ENCODE measurements at places on chromosomes 16 and 17. TPM values are rescaled to one million over a fixed set of nuclear protein-coding genes. Genes with fewer than 3 reads are reported as not detected.

The RANBP10 gene
- 9.8 TPM for total RNA-seq

The UMOD gene
- total RNA-seq: not detected

The MPP3 gene
- total RNA-seq: 1.3 TPM

The PRR35 gene
- total RNA-seq: not detected

The ADAD2 gene
- total RNA-seq: not detected

GRCh38 chr16:19102187-19102872, 11.4 kb upstream of the ITPRIPL2 start:
- H3K27ac ChIP-seq: no peak overlapping the region
- H3K4me1 ChIP-seq: no peaks in the 10 kb centered on the region
- no peak for DNase-seq
- H3K36me3 ChIP-seq: no peaks in the 10 kb centered on the region

DNA sequence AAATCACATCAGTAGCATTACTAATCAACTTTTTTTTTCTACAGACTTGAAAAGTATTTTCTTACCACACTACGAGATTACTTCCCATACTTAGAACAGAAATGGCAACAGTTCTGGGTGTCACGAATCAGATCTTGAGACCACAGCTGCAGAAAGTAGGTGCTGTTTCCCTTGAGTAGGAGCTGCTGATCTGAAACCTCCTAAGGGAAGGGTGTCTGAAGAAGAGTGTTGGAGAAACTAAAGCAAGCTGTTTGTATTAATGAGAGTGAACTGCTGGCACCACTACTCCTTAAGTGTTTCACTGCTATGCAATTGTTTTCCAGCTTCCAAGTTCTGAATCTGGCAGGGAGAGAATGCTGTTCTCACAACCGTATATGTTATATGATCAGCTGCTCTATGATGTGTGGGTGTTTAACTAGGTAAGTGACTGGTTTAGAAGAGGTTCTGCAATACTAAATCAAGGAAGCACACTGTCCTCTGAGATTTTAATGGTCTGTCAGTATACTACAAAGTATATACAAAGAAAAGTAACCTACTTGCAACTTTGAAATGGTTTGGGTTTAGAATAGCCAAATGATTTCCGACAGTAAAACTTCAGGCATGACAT, 3.3 kb downstream of the ZNF652 start:
- peaks cover 38% of the 10 kb centered on the region for H3K4me1 ChIP-seq
- DNase-seq: no peak
- H3K4me3 ChIP-seq: no peak overlapping the region
- no peak overlapping the region for H3K27ac ChIP-seq
- H3K27me3 ChIP-seq: no peaks in the 10 kb centered on the region
- no peaks in the 10 kb centered on the region for H3K36me3 ChIP-seq

- no peak overlapping the region for H3K27ac ChIP-seq
- no peak overlapping the region for H3K4me3 ChIP-seq
- H3K36me3 ChIP-seq: no peaks in the 10 kb centered on the region
- no peak for DNase-seq
- H3K4me1 ChIP-seq: peaks cover 3% of the 10 kb centered on the region
Observed at GRCh38 chr16:82639263-82639662, 12.5 kb downstream of the CDH13 start.

The SPATA32 gene
- total RNA-seq: not detected

The PRR15L gene
- 11.0 TPM for total RNA-seq

DNA sequence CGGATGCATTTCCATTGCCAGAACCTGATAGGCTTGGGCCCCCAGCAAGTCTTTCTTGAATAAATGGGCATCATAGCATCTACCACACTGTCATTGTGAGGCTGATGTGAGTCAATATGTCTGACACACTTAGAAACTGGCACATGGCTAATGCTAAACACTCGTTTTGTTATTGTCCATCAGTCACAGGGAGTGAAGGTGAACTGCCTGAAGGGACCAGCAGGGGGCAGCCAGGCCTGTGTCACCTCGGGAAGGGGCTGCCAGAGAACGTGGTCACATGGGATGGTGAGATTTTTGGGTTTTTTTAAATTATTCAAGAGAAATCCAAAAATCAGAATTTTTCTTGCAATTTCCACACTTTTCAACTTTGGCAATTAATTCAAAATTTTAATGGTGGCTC, 831 bp upstream of the RCVRN start:
- no peaks in the 10 kb centered on the region for H3K4me1 ChIP-seq
- DNase-seq: no peak
- no peak overlapping the region for H3K27ac ChIP-seq
- H3K27me3 ChIP-seq: no peaks in the 10 kb centered on the region
- no peak overlapping the region for H3K4me3 ChIP-seq
- no peaks in the 10 kb centered on the region for H3K36me3 ChIP-seq

- no peak overlapping the region for H3K27ac ChIP-seq
- H3K27me3 ChIP-seq: no peaks in the 10 kb centered on the region
- no peaks in the 10 kb centered on the region for H3K4me1 ChIP-seq
- DNase-seq: no peak
- H3K36me3 ChIP-seq: peaks cover 15% of the 10 kb centered on the region
Observed at GRCh38 chr17:68449021-68449739, 8.1 kb downstream of the WIPI1 start.

GRCh38 chr16:88383401-88384221, 852 bp downstream of the ZNF469 start:
- no peaks in the 10 kb centered on the region for H3K36me3 ChIP-seq
- H3K4me3 ChIP-seq: no peak overlapping the region
- H3K4me1 ChIP-seq: peaks cover 2% of the 10 kb centered on the region
- DNase-seq: no peak

- DNase-seq: no peak
- peaks cover 15% of the 10 kb centered on the region for H3K36me3 ChIP-seq
- H3K4me1 ChIP-seq: peaks cover 29% of the 10 kb centered on the region
- H3K27ac ChIP-seq: peak overlapping the region; percentile 88
- H3K27me3 ChIP-seq: no peaks in the 10 kb centered on the region
Observed at GRCh38 chr17:42608305-42609181, 631 bp downstream of the RETREG3 start.

The C16orf46 gene
- total RNA-seq: 0.42 TPM
